Activated CD8-positive, alpha-beta memory T cell treated with anti-CD3 and anti-CD28 coated beads for 1 hour (primary cell): ENCODE measurements at places on chromosomes 13 and 19.

- no peak for DNase-seq
Observed at GRCh38 chr13:42992764-42993122, 702 bp upstream of the EPSTI1 start.

DNA sequence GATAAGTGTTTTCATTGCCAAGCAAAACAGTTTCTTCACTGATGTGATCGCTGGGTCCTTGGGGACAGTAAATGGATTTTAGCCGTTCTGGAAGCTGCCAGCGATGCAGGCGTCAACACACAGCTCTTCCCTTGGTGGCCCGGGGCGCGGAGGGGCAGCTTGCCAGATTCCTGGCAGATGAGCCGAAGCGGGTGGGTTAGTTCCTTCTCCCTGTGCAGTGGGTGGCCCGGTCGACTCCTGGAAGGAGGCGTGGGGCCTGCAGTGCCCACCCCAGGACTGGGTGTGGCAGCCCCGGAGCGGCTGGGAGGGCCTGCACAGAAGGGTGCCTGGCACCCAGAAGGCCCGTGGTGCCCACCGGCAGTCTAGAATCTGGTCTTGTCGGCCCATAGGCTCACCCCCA, 69.0 kb downstream of the KDM4B start:
- no peak for DNase-seq

DNA sequence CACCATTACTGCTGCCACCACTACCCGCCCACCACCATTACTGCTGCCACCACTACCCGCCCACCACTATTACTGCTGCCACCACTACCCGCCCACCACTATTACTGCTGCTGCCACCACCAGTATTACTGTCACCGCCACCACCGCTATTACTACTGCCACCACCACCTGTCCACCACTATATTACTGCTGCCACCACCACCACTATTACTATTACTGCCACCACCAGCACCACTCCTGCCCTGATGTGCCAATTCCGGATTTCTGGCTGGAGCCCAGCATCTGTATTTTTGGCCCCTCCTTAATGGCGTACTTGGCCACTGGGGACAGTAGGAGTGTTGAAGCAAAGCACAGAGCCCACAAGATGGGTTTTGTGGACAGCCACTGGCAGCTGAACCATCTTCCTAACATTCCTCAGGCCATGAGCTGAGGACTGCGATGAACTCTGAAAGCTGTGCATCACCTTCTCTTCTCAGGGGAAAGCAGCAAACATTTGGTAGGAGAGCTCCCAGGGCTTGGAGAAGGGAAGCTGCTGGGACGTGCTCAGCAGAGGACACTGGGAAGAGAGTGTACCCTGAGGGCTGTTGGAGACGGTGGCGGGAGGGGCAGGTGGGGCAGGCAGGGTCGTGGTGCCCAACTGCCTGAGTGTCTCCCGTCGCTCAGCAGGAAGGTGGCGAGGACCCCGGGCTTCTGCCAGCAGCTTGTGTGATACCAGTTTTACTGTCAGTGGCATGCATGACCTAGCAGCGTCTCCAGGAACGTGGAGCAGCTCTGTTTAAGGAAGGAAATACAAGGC, 23.0 kb downstream of the CUL4A start:
- no peak for DNase-seq

- no peak for DNase-seq
Observed at GRCh38 chr13:44382635-44383145, 9.1 kb downstream of the SERP2 start.

DNA sequence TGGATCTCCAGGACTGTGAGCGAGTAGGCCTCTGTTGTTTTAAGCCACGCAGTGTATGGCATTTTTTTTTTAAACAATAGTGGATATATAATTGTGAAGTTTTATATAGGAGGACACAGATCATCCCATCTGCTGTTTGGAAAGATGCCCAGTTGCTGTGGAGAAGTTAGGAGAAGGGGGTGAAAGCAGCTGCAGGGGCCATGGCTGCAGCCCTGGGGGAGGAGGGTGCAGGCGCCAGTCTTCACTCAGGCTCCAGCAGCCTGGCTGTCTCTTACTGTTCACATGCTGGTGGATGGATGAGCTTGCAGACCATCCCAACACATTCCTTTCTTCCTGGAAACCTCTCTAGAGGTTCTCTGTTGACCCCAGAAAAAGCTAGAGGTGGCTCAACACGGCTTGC, 242.3 kb downstream of the TEX29 start:
- no peak for DNase-seq

DNA sequence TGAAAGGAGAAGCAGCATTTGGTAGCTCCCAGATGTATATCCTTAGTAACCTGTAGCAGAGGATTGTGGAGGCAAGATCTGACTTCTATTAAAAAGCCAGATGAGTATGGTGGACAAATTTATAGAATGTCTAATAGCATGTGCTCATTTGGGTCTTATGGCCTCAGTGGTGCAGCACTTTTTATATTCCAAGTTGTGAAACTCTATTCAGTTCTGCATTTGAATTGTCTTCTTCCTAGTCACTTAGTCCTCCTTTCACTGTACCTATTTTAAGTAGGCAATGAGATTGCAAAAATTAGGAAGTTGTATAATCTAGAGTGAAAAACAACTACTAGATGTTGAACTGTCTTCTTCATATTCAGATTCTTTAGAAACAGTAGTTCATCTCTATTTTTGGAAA, 412.5 kb upstream of the PCDH9 start:
- DNase-seq = no peak

- no peak for DNase-seq
Observed at GRCh38 chr13:98697791-98698190, 54.7 kb downstream of the SLC15A1 start.

DNA sequence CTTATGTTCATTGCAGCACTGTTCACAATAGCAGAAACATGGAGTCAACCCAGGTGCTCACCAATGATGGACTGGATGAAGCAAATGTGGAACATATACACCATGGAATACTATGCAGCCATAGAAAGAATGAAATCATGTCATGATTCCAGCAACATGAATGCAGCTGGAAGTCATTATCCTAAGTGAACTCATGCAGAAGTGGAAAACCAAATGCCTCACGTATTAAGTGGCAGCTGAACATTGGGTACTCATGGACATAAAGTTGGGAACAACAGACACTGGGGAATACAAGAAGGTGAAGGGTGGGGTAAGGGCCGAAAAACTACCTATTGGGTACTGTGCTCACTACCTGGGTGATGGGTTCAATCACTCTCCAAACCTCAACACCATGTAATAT, 915.9 kb downstream of the UQCRFS1 start:
- no peak for DNase-seq

DNA sequence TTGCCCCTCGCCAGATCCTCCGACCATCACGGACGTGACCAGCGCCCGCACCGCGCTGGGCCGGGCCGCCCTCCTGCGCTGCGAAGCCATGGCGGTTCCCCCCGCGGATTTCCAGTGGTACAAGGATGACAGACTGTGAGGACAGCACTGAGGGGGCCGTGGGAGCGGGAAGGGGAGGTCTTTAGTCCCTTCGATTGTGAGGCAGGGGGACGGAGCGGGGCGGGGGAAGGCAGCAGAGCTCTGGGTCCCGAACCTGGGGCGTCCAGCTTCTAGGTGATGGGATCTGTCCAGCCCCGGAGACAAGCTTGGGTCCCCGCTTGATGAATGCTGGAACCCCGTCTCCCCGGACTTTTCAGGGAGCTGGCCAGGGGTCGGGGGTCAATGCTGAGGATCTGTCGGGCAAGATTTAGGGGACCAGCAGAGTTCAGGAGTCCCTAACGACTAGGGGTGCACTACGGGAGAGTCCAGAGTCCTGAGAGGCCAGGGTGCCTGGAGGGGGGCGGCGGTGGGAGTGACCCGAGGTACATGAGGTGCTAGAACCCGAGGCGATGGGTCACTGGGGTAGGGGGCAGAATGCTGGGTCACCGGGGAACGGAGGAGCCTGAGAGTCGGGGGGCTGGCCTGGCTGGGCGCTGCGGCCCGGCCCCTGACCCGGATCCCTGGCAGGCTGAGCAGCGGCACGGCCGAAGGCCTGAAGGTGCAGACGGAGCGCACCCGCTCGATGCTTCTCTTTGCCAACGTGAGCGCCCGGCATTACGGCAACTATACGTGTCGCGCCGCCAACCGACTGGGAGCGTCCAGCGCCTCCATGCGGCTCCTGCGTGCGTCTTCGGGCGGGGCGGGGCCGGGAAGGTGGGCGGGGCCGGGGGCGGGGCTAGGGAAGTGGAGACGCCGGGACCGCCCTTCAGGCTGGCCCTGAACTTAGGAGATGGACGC, 14.6 kb downstream of the VSIG10L start:
- no peak for DNase-seq

GRCh38 chr13:71408416-71408815, 458.6 kb downstream of the DACH1 start:
- DNase-seq = no peak

DNA sequence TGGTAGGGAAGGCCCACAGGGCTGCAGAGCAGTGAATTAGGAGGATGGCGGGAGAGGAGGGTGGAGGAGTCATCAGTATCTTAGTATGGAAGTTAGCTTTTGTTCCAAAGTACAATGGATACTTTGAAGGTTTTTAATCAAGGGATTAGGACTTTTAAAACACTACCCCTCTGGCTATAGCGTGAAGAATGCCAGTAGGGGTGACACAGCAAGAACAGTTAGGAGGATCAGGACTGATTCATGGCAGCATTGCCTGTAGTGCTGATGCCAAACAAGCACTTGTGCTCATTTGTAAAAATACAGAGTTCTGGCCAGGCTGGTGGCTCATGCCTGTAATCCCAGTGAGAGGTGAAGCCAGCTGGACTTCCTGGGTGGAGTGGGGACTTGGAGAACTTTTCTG, 46.2 kb downstream of the SKA3 start:
- no peak for DNase-seq

GRCh38 chr13:42035905-42036521, 12.4 kb upstream of the DGKH start:
- no peak for DNase-seq

- no peak for DNase-seq
Observed at GRCh38 chr13:34657716-34658115, 284.4 kb upstream of the NBEA start.

- DNase-seq = no peak
Observed at GRCh38 chr19:45333609-45334303, 6.8 kb upstream of the KLC3 start.

DNA sequence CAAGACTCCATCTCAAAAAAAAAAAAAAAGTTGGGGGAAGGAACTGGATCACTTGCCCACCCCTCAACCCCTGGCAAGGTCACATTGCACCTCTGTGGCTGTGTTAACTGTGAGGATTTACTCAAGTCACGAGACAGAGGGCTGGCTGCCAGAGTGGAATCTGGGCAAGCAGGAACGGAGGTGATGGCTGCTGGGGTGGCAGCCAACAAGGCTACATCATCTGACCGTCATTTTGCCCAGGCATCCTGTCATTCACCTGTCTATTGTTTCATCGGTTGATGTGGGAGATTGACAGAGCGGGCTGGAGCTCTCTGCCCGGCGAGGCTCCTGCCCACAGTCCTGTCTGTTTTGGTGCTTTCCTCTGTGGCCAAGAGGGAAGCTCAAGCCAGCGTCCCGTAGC, 75.7 kb downstream of the DPF1 start:
- no peak for DNase-seq

DNA sequence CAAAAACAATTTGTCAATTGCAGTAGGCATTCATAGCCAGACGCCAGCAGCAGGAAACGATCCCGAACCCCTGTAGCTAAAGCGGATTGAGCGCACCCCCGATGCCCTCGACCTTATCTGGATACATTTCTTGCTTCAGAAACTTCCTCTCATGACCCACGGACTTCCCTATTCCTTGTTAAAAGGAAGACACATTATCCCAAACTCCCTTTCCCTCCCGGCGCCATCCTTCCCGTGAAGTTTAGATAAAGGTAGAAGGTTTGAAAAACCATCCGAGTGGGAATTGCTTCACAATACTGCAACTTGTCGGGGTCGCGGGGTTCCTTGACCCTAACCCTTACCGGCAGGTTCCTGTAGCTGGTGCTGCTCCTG, 977 bp downstream of the PCDH20 start:
- no peak for DNase-seq
